Putamen (tissue), 1 donor: ENCODE measurements at places on chromosomes 4 and X.

GRCh38 chr4:180057891-180058671, 2185.1 kb upstream of the TENM3 start:
- DNase-seq: peak; percentile 17

DNA sequence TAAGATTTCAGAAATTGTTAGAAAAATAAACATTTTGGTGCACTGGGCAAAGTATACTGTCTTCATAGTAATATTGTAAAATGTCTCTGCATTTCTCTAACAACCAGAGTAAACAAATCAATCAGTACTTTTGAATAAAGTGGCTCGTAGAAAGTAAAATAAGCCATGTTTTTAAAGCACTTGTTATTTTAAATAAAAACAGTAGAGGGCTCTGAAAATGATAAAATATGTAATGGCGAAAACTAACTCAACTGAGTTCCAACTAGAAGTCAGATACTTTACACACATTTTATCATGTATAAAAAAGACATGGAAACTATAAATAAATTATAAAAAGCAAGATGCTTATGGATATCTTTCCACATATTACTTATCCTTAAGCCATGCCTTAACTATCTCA, 1134.4 kb downstream of the PDHA2 start:
- no peak for DNase-seq

- peak; percentile 94 for DNase-seq
Observed at GRCh38 chr4:185395238-185395955, at the start of gene LRP2BP. Gene LRP2BP (minus strand): TSS chr4:185395924. CDS start chr4:185378186, 17,738 bp downstream.

DNA sequence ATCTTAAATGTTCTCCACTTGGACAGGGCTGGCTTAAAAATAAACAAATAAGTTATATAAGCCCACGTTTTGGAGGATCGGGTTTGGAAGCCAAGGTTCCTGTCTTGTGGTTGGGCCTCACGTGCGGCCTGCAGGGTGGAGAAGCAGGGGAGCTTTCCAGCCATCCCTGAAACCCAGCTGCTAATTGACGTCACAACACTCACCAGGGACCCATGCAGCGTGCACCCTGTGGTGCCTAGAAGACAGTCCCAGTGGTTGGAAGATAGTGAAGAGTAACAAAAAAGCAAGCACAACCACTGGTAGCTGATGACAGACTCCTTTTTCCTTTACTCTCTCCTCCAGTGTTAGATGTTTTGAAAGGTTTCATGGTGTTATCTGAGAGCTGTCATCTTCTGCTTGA, 142.0 kb upstream of the RBPJ start:
- DNase-seq: no peak

- no peak for DNase-seq
Observed at GRCh38 chr4:54986095-54986846, 139.1 kb downstream of the KDR start.

DNA sequence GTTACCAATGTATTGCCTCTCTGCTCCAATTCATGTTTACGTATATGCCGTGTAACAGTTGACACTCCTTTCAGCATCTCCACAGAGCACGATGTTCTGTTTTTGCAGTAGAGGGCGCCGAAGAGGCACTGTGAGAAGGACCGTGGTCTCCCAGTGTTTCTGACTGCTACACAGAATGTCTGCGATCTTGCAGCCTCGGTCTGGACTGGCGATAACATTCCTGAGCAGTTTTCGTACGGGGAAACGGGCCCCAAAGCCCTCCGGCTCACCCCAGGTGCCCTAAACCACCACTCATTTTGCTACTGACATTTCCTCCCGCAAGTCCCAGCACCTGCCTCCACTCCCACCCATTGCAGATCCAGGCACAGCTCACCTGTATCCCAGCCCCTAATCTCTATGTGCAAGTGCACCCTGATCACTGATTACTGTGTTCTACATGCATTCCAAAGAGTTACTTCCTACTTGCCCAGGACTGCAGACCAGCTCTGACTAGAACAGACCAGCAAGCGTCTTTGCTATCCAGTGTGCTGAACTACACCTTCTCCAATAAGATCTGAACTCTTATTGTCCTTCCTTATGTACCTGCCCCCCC, 12.4 kb upstream of the NFXL1 start:
- peak; percentile 31 for DNase-seq

DNA sequence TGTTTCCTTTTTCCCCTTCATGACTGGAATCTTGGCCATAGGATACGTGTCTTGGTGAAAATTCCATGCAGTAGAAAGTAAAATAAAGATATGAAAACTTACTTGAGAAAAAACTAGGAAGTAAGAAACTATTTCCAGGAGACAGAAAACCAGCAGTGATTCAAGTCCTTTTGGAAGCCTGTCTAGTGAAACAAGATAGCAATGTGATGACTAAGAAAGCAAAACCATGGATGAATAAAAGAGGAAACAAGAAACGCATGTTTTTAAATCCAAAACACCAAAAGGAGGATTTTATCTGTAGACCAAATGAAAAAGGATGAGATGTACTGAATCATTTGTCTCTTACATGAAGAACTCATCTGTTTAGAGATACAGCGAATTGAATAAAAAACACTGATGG, 1430.0 kb downstream of the ARAP2 start:
- no peak for DNase-seq

DNA sequence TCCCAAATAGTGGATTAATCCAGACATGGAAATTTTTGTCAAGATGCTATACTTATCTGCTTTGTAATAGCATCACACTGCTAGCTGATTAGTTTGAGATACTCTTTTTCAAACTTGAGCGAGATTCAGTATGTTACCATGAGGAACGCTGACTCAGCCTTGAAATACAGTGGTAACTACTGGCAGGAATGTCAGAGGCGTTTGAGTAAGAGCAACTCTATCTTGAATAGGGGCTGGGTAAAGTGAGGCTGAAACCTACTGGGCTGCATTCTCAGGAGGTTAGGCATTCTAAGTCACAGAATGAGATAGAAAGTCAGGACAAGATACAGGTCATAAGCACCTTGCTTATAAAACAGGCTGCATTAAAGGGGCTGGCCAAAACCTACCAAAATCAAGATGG, 2519.6 kb downstream of the ARAP2 start:
- DNase-seq: no peak

DNA sequence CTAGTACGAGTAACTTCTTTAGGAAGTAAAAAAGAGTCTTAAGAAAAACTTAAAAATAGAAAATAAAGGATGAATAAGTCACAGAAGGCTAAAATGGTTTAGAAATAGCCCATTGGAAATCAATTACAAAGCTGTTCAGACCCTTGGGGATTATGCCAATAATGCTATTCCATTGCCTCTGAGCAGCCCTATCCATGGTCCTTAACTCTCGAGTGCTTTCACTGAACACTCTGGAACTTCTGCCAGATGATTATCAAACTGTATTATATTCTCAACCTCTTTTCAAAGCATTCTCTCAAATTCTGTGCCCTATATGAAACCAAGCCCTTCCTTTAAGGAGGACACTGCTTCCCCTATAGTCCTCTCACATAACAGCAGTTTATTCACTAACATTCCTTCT, 17.0 kb downstream of the SLC9B1 start:
- DNase-seq: no peak

DNA sequence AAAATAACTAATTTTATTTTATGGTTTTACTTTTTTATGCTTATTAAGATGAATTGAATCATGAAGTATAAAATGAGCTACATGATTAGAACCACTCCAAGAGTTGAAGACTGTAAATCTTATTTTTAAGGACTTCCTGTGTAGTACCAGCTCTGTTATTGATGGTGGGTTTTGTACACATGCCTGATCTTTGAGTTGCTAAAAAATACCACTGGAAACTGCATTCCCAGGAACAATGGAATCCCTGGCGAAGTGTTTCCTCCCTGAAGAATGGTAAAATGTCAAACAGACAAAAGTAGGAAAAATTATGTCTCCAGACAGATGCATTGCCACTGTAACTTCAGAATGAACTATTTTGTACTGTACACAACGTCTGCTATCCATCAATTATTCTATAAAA, 935.4 kb upstream of the TENM3 start:
- DNase-seq: no peak

DNA sequence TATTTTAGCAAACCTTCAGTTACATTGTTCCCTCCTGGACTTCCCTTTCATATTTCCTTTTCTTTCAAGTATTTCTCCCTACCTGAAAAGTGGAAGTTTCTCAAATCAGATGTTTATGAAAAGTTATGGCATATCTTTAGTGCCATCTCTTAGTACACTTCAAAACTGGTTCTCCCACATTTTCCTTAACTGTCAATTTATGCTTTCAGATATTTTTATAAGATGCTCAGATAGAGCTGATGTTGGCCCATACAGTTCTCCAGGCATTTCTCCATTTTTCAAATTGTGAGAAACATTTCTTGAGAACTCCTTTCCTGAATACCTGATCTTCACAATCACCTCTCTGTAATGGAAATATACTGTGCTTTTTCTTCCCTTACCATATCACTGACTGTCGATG, 32.5 kb upstream of the AP1AR start:
- DNase-seq: no peak

GRCh38 chr4:113760094-113760794, 1.3 kb downstream of the CAMK2D start:
- DNase-seq: peak; percentile 24
